ENCODE measurements at places on chromosomes 2 and 18.

GRCh38 chr18:25457126-25457525 lies 105.2 kb upstream of the ZNF521 start:
- no peak for DNase-seq

DNA sequence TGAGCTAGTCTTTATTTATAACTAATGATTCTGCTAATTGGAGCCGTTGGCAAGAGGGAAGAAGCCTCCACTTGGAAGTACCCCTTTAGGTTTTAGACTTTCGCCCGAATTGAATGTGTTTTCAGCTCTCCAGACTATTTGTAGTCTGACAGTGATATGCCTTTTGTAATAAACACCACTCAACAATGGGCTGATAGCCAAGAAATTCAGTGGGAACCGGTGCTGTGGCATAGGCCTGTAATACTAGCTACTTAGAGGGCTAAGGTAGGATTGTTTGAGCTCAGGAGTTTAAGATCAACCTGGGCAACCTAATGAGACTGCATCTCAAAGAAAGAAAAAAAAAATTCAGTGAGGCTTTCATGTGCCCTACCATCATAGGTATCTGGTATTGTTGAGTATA lies 13.6 kb upstream of the ZSCAN30 start:
- no peak for DNase-seq

- no peak for DNase-seq
Measured at GRCh38 chr2:70182689-70183088, 8.1 kb downstream of the C2orf42 start.

GRCh38 chr2:122749405-122749804 lies 994.0 kb downstream of the TSN start:
- no peak for DNase-seq

DNA sequence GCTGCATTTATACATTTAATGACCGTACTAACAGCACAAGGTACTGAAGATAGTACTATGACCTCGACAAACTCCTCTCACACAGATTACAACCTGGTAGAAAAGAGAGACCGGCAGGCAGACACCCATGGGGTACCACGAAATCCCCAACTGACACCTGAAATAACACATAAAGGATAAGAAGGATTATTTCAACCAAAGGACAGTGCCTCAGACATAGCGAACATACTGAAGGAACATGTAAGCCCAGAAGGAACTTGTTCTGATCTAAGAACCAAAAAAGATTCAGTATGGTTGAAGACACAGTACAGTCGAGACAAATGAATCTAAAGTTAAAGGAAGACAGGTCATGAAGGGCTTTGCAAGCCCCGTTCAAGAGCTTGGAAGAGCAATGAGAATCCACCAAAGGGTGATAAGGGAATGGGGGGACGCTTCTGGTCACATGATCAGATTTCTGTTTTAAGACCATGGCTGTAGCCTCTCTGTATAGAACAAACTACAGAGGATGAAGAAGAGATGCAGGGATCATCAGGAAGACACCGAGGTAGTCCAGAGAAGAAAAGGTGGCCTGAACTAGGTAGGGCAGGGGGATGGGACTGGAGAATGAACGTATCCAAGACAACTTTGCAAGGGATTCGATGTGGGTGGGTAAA lies 902 bp downstream of the MCFD2 start:
- no peak for DNase-seq

GRCh38 chr18:79631096-79631507 lies 48.5 kb upstream of the CTDP1 start:
- no peak for DNase-seq

GRCh38 chr2:18837240-18837639 lies 247.9 kb upstream of the NT5C1B start:
- DNase-seq: no peak

- peak; percentile 40 for DNase-seq
Measured at GRCh38 chr2:208175069-208175839, 11.9 kb upstream of the CRYGA start.

DNA sequence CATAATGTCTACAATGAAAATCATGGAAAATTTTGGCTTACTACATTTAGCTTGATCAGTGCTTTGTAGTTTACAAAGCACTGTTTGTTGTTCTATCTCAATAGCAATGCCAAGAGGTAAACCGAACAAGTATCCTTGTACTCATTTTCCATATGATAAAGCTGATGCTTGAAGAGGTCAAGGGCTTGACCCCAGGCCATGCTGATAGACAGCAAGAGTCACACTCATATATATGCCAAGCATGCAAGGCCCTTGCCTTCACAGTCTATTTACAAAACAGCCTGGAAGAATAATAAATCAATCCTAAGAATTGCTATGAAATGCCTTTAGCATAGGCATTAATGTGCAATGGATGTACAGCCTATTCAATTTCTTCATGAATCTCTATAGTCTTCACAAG lies 71.8 kb downstream of the SLC8A1 start:
- no peak for DNase-seq

- DNase-seq: no peak
Measured at GRCh38 chr2:61853086-61853846, 594 bp downstream of the FAM161A start.

DNA sequence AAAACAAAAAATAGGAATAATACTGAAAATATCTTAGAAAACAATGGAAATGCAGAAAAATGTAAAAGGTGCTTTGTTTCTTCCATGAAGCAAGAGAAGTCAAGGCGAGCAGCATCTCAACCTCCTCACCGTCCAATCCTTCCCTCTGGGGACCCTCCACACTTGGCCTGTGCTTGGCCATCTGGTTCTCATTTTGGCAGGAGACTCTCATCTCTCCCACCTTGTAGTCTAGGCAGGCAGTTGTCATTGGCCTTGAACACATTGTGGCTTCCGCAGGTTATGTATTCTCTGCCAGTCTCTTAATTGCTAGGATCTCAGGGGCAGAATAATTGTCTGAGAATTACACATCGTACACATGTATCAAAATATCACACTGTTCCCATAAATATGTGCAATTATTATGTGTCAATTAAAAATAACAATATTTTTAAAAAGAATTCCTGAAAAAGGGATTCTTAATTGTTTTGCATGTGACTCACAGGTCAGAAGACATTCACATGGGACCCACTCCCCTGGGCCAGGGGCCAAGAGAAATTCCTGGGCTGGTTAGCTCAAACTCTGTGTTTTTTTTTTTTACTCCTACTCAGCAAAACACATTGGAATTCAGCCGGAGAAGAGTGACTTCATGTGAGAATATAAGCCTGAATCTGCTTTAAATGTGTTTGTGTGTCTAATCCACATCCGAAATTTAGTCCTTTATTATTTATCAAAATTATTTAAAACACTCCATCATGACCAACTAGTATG lies 14.0 kb upstream of the ANKRD62 start:
- no peak for DNase-seq

GRCh38 chr2:51335087-51336058 lies 303.4 kb upstream of the NRXN1 start:
- no peak for DNase-seq

DNA sequence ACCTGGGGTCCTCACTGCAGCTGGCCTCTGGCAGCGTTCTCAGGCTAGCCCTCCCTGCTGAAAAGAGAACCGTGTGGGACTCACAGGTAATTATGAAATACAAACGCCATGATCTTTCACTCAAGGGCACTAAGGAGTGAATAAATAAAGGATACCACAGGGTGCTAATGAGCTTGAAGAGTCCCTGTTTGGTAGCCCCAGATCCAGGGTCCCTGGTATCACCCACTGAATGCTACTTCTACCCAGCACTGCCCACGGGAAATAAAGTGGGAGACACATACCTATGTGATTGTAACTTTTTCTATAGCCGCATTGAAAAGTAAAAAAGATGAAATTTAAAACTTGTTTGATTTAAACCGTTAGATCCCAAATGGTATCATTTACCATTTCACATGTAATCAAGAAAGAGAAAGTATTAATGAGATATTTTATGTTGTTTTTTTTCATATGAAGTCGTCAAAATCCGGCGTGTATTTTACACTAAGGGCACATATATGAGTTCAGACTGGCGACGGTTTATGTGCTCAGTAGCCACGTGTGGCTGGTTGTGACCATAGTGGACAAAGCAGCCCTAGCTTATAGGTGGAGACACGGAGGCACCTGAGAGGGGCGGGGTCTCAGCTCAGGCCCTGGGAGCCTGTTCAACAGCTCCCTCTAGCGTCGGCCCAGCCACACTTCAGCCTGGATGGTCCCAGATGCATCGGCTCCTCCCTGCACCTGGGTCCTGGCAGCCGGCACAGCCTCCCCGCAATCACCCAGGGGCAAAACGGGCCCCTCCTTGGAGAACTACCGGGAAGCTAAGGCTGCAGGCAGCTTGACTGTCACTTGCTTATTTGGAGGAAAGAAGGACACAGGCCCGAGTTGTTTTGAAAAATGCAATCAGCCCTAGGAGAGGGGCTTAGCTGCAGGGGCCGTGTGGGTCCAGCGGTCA lies 39.2 kb downstream of the ODC1 start:
- DNase-seq: peak; percentile 71

- no peak for DNase-seq
Measured at GRCh38 chr2:240481720-240482119, 46.3 kb downstream of the GPC1 start.

- DNase-seq: no peak
Measured at GRCh38 chr2:58195662-58196061, 45.5 kb downstream of the FANCL start.

DNA sequence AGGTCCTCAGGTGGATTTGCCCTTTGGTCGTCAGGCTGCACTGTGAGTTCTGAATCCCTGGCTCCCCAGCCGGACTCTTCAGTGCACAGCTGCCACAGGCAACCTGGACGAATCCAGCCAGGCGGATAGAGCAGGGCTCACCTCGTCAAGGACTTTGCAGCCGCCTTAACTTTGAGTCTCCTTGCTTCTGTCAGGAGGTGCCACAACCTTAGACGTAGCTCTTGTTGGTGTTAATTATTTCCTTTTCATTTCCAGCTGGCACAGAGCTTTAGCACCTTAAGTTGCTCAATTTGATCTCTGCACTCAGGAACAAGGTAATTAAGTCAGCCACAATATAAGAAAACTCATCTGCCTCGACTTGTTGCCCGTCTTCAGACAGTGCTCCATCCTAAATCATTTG lies 17.7 kb downstream of the SMIM21 start:
- no peak for DNase-seq

- DNase-seq: no peak
Measured at GRCh38 chr2:73830871-73831401, 2.2 kb downstream of the STAMBP start.

DNA sequence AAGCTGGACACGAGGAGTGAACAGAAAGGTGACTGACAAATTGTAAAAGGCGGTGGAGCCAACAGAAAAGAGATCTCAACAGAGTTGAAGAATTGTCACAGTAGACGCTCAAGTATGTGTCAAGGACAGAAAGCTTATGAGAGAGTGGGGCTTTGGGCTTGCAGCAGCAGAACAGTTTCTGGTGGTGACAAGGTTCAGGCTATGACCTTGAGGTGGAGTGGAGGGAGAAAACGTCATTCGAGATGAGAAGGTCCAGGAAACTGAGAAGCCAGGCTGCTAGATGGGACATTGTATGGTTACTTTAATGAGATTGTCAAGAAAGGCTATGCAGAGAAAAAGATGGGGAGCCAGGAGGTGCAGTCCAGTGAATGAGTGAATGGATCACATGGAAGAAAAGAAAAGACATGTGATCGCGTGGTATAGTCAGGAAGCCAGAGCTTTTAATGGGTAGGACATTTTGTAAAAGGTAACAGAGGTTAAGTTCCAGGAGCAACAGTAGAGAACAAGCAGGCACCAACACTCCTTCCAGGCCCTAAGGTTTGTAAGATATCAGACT lies 91.1 kb upstream of the EPC2 start:
- DNase-seq: no peak

DNA sequence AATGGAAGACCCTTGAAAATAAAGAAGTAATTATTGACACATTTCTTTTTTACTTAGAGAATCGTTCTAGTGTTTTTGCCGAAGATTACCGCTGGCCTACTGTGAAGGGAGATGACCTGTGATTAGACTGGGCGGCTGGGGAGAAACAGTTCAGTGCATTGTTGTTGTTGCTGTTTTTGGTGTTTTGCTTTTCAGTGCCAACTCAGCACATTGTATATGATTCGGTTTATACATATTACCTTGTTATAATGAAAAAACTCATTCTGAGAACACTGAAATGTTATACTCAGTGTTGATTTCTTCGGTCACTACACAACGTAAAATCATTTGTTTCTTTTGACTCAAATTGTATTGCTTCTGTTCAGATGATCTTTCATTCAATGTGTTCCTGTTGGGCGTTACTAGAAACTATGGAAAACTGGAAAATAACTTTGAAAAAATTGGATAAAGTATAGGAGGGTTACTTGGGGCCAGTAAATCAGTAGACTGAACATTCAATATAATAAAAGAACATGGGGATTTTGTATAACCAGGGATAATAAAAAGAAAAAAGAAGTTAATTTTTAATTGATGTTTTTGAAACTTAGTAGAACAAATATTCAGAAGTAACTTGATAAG lies 3.3 kb downstream of the PMAIP1 start:
- no peak for DNase-seq

- DNase-seq: no peak
Measured at GRCh38 chr2:95383635-95384027, 18.9 kb upstream of the FAHD2A start.

- no peak for DNase-seq
Measured at GRCh38 chr2:159206736-159207380, 79.6 kb downstream of the WDSUB1 start.

- no peak for DNase-seq
Measured at GRCh38 chr18:10400534-10401307, 53.7 kb upstream of the APCDD1 start.

DNA sequence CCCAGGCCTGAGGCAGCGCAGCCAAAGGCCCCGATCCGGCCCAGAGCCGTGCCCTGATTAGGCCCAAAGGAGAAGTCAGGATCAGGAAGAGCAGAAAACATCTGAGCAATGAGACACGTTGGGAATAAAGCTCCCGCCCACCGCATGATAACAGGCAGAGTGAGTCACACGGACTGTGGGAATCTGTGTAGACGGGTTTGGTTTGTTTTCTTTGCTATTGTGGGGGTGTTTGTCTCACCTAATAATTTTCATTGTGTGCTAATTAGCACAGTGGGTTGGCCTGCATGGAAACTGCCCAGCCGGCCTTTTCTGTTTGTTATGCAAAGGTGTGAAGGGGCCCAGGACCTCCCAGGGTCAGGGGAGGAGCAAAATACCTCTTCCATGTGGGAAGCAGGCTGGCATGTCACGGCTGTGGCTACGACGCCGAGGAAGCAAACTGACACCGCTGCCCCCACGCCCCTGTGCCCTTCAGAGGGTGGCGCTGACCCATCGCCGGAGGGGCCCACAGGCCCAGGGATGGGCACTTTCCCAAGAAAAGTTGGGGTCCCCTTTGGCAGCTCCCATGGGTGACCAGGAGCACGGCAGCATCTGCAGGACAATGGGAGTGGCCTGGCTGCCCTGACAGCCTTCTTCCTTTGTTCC lies 68.4 kb upstream of the CTDP1 start:
- DNase-seq: no peak

All from T-helper 17 cell (primary cell).